Pericardium fibroblast (primary cell): ENCODE measurements at places on chromosomes 5 and 9. TPM values are rescaled to one million over a fixed set of nuclear protein-coding genes. Genes with fewer than 3 reads are reported as not detected.

PCDHB3 gene
- total RNA-seq, result 0.23 TPM in 1 of 2 replicates, not detected in the other

CDC26 gene
- 34.2 and 43.2 TPM in 2 replicates for total RNA-seq

CMYA5 gene
- total RNA-seq, result 0.23 and 0.94 TPM in 2 replicates

SHISAL2B gene
- total RNA-seq, result not detected in 2 replicates

TAS2R1 gene
- total RNA-seq, result not detected in 2 replicates

GRM6 gene
- not detected in 2 replicates for total RNA-seq

FGF18 gene
- total RNA-seq, result 0.60 TPM in 1 of 2 replicates, not detected in the other

PARP8 gene
- 0.68 and 2.0 TPM in 2 replicates for total RNA-seq

PTGR1 gene
- 66.4 and 75.2 TPM in 2 replicates for total RNA-seq

TTC16 gene
- not detected in 2 replicates for total RNA-seq

ADAMTS6 gene
- 4.0 and 12.7 TPM in 2 replicates for total RNA-seq

IFNB1 gene
- not detected in 2 replicates for total RNA-seq

SPINK7 gene
- not detected in 2 replicates for total RNA-seq

KDM4C gene
- total RNA-seq, result 10.0 and 12.8 TPM in 2 replicates

OTULINL gene
- total RNA-seq, result 0.68 and 1.5 TPM in 2 replicates

PSD2 gene
- under 0.01 TPM in 1 of 2 replicates, not detected in the other for total RNA-seq

CDC14B gene
- 10.0 and 11.0 TPM in 2 replicates for total RNA-seq

SPAG8 gene
- 0.09 and 0.82 TPM in 2 replicates for total RNA-seq

PIP5KL1 gene
- total RNA-seq, result 7.9 and 8.9 TPM in 2 replicates

FOXI1 gene
- total RNA-seq, result not detected in 2 replicates

STK10 gene
- 14.9 and 42.5 TPM in 2 replicates for total RNA-seq

PCDHB13 gene
- 0.35 and 0.43 TPM in 2 replicates for total RNA-seq

BTNL8 gene
- total RNA-seq, result 1.2 TPM in 1 of 2 replicates, not detected in the other

PCDHGA1 gene
- total RNA-seq, result 0.35 and 0.85 TPM in 2 replicates

CCNI2 gene
- total RNA-seq, result not detected in 2 replicates

GNA14 gene
- 0.09 and 13.7 TPM in 2 replicates for total RNA-seq

FAM78A gene
- total RNA-seq, result 1.7 and 2.0 TPM in 2 replicates
